ENCODE measurements at places on chromosomes 16 and 17.
A peak's percentile ranks its signal among the peaks of the same experiment; 100 is the strongest.

DNA sequence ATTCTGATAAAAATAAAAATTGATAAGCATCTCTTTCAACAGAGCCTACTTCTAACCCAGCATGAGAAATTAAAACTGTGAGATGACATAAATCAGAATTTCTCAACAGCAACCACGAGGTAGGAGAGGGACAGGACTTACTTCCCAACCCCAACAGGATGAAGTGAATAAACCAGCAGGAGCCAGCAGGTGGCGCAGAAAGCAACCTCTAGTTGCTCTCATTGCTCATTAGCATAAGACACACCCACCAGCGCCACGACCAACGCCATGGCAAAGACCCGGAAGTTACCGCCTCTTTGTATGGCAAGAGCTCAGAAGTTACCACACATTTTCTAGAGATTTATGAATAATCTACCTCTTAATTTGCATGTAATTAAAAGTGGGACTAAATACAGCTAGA, 189.4 kb upstream of the CDH8 start:
- DNase-seq, result no peak

GRCh38 chr16:87333581-87334331, 16.6 kb upstream of the C16orf95 start:
- no peak for DNase-seq

- DNase-seq, result no peak
Observed at GRCh38 chr17:41507315-41507880, 2.0 kb upstream of the KRT13 start.

DNA sequence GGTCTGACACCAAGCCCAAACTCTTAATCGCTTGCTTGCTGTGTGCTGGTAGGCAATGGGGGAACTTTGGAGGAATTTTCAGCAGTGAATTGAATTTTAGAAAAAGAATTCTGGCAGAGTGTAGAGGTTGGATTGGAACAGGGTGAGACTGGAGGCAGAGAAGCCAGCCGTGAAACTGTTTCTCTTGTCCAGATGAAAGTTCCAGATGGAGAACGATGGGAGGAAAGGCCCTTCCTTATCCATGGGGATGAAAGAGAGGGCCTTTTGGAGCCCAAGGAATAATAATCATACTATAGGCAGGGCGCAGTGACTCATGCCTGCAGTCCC, 26.0 kb downstream of the NEUROD2 start:
- no peak for DNase-seq

DNA sequence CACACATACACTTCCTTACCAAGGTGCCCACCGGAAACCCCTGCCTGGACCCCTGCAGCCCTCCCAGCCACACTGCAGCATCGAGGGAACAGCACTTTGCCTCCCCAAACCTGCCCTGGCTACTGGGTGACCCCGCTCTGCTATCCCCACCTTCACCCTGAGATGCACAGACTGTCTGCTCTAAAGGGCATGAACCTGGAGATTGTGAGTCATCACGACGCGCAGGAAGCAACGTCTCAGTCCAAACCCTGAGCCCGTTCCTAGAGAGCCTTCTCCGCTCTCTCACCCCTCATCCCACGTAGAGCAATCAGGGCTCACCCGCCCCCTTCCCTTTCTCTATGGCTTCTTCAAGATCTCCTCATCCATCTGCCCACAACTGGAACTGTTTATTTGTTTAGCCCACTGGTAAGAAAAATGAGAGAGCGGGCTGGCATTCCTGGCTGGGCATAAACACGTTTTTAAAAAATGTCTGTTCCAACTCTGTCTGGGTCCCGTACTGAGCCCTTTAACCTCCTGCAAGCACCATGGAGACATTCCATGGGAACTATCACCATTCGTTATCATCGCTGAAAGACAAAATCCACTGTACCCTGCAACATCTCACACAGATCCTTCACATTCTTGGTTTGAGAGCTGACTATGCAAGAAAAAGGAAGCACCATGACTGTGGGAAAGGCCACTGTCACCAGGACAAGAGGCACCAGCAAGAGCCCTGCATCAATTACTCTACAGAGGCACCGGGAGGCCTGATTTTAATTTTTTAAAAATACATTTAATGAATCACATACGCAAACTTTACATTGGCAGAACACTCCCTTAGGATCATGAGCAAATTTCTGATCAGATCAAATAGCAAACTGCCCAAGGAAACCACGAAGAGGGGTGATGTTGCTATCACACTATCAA, 28.2 kb downstream of the ZFHX3 start:
- no peak for DNase-seq

DNA sequence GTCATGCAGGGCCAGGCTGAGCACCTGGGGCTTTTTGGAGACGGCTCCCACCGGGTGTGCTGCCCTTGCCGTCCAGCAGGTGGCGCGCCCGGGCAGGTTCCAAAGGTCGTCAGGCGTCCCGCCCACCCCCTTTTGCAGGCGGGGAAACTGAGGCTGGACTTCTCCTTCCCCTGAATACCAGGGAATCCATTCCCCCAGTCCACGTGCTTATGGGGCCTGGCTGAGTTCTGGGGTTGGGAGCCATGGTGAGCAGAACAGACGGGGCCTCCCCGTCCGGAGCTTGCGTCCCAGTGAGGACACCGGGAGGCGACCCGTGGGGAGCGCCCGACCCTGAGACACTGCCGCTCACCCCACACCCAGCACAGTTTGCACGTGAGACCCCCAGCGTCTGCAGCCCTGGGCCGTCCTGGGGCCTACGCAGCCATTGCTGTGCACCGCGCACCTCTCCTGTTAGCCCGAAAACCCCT, 51.8 kb upstream of the JPH3 start:
- peak; percentile 69 for DNase-seq

DNA sequence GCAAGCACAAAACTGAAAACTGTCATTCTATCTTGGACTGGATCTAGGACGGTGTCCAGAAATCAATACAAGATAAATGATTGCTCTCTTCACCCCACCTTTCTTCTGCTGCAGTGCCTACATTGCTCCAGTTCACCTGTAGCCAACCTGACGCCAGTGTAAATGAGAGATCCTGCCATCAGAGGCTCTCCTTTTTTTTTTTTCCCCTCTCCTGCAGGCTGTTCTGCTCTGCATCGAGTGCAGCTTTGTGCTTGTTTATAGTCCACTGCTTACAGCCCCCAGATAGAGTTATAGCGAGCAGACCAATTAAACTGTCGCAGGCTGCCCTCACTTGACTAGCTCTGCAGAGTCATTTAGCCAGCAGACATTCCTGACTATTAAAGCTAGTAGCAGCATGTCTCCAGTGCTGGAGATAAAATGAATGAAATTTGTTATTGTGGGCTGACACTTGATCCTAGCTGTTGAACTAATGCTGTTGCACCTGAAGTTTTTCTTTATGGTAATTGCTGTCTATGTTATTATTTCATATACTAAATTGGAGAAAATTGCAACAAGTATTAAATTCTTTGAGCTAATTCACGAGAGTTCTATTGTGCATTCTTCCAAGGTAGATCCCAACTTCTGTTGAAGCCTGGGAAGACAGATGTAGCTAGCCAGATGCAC, 257.1 kb downstream of the FTO start:
- no peak for DNase-seq

GRCh38 chr17:44079877-44080821, 9.6 kb downstream of the G6PC3 start:
- DNase-seq, result no peak

DNA sequence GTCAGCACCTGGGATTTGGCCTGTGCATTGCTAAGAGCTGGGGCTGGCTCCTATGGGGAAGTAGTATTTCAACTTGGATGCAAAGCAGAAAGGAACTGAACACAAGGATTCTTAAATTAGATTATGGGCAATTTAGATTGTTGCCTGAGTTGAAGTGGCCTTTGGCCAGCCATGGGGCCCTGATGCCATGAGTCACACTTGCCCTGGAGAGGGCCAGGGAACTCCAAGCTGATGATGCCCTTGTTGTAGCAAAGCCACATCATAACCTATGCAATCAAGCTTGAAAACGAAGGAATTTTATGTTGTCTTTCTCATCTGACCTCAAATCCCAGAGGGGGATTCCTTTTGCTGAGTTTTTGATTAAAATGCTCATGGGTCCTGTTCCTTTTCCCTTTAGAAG, 3.9 kb upstream of the SPATA32 start:
- no peak for DNase-seq

- DNase-seq, result no peak
Observed at GRCh38 chr17:15942207-15942833, 2.6 kb upstream of the ADORA2B start.

DNA sequence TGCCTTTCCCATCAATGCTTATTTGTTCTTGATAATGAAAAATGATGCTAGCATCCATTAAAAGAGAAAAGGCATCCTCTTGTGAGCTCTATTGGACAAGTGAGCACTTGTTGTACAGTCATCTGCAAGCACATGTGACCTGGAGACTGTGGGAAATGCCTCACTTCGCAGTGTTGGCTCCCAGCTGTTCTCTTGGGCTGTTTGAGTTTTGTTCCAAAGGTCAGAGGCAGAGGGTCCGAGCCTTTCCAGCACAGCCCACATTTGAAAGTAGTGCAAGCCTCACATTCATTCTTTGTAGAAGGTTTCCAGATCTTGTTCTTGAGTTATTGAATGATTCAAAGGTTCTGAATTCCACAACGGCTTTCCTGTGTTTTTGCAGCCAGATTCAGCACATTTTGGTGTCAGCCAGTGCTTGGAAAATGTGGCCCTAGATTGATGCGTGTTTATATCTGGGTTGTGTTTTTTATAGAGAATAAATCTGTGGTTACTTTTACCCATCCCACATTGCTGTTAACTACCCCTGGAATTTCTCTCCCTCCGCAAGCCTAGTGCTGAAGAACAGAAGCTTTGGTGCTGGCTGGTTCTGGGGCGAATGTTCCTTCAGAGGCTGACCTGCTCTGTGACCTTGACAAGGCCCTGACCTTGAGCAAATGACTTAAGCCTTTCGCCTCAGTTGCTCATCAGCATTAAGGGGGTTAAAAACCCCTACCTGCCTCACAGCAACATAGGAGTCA, 49.8 kb downstream of the CDH1 start:
- DNase-seq, result no peak

Data from CD4-positive, alpha-beta T cell treated with Interleukin-6 for 4 hours (primary cell).